ENCODE measurements at places on chromosomes 1 and 21. TPM values are rescaled to one million over a fixed set of nuclear protein-coding genes. Genes with fewer than 3 reads are reported as not detected.

DNA sequence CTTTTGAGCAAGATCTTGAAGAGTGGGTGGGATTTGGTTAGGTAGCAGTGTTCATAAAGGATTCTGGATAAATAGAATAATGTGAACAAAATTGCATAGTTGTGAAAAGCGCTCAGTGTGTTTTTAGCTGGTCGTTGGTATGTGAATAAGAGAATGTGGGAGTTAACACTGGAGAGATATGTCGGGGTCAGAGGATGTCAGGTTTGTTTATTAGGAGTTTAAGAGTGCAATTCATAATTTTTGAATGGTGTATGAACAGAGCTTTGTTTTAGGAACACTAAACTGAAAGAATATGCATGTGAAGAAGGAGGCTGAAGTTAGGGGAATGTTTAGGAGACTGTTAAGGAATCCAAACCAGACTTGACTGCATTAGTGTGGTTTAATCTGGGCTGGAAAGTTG lies 9.4 kb downstream of the USP16 start:
- H3K4me3 ChIP-seq: no peak overlapping the region
- DNase-seq: no peak
- H3K4me1 ChIP-seq: no peaks in the 10 kb centered on the region
- peaks cover 66% of the 10 kb centered on the region for H3K36me3 ChIP-seq
- H3K27me3 ChIP-seq: no peaks in the 10 kb centered on the region
- H3K27ac ChIP-seq: no peak overlapping the region

DNA sequence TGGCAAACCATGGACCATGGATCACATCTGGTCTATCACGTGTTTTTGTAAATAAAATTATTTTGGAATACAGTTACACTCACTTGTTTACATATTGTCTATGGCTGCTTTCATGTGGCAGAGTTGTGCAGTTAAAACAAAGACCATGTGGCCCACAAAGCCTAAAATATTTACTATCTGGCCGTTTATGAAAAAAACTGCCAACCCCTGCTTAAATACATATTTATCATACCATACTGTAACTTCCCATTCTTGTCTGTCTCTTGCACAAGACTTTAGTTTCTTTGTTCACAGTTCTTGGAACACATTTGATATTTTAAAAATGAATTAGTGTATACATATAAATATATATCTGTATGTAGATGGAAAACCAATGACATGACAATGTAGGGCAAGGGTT lies 141.5 kb downstream of the PAPPA2 start:
- H3K27me3 ChIP-seq: no peaks in the 10 kb centered on the region
- no peak overlapping the region for H3K4me3 ChIP-seq
- H3K27ac ChIP-seq: no peak overlapping the region
- H3K36me3 ChIP-seq: no peaks in the 10 kb centered on the region
- no peaks in the 10 kb centered on the region for H3K4me1 ChIP-seq
- no peak for DNase-seq

The S100A2 gene
- 0.92 TPM for total RNA-seq

The ZSWIM5 gene
- 3.4 TPM for total RNA-seq

The REN gene
- total RNA-seq: not detected

GRCh38 chr1:39269791-39270342 lies 65.4 kb downstream of the MACF1 start:
- no peak overlapping the region for H3K27ac ChIP-seq
- peaks cover 7% of the 10 kb centered on the region for H3K4me1 ChIP-seq
- no peak for DNase-seq

The TLR5 gene
- not detected for total RNA-seq

Data from H9 (cell line).